ENCODE measurements at places on chromosomes 3 and 15.
A peak's percentile ranks its signal among the peaks of the same experiment; 100 is the strongest.

DNA sequence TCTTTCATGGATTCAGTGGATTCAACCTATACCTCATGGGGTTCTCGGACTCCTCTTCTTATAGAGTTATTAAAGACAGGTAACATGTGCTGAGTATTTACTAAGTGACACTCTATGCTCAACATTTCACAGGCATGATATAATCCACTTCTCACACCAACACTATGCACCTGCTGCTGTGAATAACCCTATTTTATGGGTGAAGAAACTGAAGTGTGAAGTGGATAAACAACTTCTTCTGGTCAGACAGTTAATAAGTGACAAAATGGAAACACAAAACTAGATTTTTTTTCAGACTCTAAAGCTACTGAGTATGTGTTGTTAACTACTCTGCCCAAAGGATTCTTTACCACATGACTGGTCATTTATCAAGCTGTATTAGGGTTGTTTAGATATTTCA, 403.5 kb downstream of the DIPK2A start:
- DNase-seq: no peak

DNA sequence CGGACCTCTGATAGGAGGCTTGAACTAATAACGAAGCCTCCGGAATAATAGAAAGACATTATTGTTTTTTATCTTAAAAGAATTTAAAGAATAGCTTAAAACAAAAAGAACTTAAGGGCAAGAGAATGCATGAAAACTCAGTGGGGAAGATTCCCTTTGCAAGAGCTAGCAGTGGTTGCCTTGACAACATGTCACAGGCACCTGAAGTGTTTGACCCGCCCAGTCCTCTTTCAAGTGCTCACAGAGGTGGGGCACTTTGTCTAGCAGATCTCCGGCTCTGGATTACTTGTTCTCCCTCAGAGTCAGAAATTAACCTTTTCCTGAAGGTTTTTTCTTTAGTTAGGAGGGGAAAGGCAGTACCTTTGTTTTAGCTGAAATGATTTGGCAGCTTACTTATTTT, 37.8 kb downstream of the LARS2 start:
- no peak for DNase-seq

GRCh38 chr15:68681836-68682235, 103.0 kb downstream of the CORO2B start:
- no peak for DNase-seq

GRCh38 chr3:63762934-63763550, 56.1 kb upstream of the C3orf49 start:
- DNase-seq: no peak

- DNase-seq: no peak
These were observed 59.1 kb upstream of the CSTA start for GRCh38 chr3:122265957-122266356.

GRCh38 chr3:62875558-62876002, 364 bp upstream of the CADPS start:
- DNase-seq: no peak

DNA sequence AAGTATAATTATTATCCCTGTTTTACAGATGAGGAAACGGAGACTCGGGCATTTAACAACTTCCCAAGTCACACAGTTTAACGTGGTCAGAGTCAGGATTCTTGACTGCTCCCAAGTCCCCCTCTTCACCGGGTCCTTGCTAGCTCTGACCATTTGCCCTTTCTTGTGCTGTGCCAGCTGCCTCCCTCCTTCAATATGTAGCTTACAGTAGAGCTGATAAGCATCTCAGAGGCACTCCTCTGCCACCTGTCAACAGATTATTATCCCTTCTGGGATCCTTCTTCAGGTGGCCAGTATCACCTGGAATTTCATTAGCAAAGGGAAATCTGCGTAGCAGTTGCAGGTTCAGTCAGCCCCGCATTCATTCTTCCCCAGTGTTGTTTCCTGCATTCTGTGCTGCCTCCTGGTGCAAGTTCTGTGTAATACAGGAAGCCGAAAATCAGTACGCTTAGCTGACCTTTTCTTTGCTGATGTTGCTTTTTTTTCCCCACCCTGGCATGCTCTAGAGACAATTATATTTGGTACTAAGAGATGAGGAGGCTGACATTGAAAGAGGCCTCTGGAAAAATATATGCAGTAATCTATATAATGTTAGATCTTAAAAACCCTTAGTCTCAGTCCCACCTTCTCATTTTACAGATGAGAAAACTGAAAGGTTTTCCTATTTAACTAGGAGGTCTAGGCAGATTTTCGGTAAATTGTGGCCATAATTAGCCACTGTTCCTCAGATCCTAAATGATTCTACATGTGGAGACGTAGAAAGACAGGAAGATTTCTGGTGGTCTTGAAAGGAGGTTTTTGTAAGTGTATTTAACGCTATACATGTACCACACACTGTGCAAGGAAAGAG, 24.8 kb downstream of the TMOD2 start:
- peak; percentile 58 for DNase-seq

DNA sequence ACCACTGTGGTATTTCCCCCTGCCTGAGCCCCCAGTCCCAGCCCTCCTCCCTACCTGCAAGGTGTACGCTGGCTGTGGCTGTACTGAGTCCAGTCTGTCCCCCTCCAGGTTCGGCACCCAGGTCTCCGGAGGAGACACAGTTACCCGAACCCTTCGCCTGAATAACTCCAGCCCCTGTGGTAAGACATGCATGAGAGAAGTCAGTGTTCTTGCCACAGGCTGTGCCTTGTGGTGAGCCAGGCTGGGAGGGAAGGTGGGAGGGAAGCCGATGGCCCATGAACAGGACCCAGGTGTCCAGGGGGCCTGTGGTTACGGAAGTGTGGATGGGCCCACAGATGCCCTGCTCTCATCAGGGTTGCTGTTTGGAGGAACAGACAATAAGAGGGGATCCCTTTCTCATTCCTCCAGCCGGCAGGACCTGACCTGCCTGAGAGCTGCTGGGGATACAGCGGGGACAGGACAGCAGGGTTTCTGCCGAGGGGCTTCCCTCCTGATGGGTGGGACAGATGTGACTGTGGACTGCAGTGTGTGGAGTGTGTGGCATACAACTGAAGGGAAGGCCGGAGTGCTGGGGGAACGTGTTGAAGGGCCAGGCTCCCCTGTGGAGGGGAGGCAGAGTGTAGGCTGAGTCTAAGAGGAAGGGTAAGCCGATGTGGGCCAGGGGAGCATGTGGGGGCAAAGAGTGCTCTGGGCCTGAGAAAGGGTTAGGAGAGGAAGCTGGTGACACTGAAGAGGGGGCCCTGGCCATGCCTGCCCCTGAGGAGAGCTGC, 21.9 kb downstream of the ACAA1 start:
- no peak for DNase-seq

- peak; percentile 35 for DNase-seq
These were observed 38.3 kb downstream of the SCAPER start for GRCh38 chr15:76866716-76867321.

GRCh38 chr3:150798122-150798618, 35.2 kb upstream of the SIAH2 start:
- DNase-seq: no peak

GRCh38 chr3:141949399-141949798, 73.0 kb downstream of the ATP1B3 start:
- DNase-seq: no peak

- DNase-seq: no peak
These were observed 100.3 kb upstream of the TPRG1 start for GRCh38 chr3:189071446-189071845.

DNA sequence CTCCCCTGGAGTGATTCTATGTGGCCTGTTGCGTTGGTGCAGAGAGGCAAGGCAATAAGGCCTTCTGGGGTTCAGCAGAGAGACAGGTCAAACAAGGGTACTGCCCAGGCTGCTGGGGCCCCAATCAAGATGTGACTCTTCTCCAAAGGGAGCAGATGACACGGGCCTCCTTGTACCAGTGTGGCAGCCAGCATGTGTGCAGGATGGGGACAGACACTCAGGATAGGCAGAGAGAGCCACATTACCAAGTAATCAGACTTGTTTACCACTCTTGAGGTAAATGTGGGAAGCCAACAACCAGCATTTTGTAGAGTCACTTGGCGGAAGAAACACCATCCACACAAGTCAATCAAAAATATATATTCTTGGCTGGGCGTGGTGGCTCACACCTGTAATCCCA, 95.3 kb upstream of the DLG1 start:
- no peak for DNase-seq

- DNase-seq: no peak
These were observed 31.4 kb upstream of the RARB start for GRCh38 chr3:25396686-25397085.

DNA sequence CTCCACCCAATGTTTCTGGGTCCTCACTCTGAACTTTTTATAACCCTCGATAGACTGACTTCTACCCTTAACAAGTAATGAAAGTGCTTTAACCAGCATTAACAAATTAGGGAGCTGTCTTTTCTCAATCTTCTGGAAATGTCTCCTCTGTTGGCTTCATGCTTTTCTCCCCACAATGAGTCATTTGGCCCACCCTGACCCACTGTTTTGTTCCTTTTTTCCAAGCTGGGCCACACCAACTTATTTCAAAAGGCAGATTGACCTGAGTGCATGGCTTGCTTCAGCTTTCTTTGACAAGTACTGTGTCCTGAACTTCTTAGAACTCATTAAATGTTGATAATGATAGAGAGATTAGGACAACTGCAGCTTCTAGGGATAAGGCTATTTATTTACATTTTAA, 199.6 kb upstream of the SEMA6D start:
- DNase-seq: no peak

Data from GM20000 (cell line).